ENCODE measurements at places on chromosomes 11 and 22.

GRCh38 chr22:24716602-24717001, 57.9 kb downstream of the PIWIL3 start:
- DNase-seq: no peak

DNA sequence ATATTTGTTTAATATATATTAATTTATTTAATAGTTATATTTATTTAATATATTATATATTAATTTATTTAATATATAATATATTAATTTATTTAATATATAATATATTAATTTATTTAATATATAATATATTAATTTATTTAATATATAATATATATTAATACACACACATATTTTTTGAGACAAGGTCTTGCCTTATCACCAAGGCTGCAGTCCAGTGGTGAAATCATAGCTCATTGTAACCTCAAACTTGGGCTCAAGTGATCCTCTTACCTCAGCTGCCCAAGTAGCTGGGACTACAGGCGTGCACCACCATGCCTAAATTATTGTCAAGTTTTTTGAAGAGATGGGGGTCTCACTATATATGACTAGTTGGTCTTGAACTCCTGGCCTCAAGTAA, 51.4 kb upstream of the DDI1 start:
- DNase-seq: no peak

- DNase-seq: no peak
These were observed 21.1 kb upstream of the CSTF3 start for GRCh38 chr11:33182246-33182878.

DNA sequence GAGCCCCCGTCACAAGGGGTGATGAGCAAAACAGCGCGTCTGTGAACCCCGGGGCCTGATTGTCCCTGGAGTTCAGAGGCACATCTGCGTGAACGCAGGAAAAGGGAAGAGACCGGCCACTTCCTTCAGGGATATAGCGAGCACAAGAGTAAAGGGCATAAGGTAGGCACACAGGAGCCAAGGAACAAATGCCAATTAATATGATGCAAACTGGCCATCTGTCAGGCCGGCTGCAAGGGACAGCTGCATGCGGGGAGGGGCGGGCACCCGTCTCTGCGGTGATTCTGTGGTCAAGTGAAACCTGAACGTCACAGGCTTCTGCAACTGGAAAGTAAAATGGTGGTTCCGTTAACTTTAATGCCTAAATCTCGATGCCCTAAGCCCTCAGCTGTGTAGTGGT, 64.7 kb downstream of the TRIM29 start:
- DNase-seq: no peak

DNA sequence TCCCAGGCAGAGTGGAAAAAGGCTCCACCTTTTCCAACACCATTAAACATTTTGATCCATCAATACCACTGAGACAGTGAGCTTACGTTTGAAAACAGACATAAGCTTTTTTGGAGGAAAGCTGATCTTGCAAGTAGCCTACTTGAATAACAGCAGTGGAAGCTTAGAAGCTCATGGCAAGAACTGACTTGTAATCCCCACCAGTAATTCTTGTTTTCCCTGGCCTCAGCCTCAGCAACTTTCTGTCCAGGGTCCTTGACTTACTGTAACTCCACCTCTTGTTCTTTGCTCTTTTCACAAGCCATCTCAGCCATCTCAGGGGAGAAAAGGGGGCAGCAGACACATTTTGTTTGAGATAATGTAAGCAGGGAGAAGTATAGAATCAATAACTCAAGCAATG, 12.3 kb upstream of the MPZL2 start:
- DNase-seq: no peak

GRCh38 chr11:107929611-107930200, 1.5 kb downstream of the RAB39A start:
- no peak for DNase-seq

DNA sequence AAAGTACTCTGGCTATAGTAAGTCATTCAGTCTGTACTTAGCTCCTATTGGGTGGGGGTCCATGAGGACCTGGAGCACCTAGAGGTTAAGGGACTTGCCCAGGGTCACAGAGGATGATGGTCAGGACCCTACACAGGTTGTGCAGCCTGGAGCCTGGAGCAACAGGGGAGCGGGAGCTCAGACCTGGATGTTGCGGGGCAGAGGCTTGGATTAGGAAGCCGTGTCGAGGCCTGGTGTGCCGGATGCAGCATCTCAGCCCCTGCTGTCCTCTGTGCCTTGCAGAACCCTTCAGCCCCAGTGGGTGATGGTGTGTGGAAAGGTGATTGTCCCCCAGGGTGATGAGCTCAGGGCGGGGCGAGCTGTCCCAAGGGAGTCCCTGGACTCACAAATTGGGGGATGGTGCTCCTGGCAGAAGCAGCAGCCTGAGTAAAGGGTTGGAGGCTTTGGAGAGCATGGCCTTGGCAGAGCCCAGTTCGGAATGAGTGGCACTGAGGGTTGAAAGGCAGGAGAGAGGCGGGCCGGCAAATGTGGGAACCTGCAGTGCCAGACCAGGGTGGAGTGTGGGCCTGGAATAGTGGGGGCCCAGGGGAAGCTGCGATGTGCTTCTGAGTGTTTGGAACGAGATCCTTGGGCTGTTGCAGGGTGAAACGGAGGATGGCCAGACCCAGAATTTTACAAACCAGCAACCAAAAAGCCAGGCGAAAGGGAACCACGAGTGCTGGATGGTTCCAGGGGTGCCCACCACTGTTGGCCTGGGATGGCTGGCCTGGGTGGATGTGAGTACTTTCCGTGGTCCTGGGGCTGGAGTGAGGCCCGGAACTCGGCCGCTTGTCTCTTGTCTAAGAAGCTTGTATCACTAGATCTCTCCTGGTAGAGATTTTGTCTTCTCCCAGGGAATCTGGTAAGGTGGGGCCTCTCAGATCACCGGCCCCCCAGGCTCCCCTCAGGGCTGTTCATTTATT, 2.9 kb downstream of the TPCN2 start:
- DNase-seq: no peak

- DNase-seq: no peak
These were observed 11.4 kb downstream of the KDELR3 start for GRCh38 chr22:38479096-38479837.

DNA sequence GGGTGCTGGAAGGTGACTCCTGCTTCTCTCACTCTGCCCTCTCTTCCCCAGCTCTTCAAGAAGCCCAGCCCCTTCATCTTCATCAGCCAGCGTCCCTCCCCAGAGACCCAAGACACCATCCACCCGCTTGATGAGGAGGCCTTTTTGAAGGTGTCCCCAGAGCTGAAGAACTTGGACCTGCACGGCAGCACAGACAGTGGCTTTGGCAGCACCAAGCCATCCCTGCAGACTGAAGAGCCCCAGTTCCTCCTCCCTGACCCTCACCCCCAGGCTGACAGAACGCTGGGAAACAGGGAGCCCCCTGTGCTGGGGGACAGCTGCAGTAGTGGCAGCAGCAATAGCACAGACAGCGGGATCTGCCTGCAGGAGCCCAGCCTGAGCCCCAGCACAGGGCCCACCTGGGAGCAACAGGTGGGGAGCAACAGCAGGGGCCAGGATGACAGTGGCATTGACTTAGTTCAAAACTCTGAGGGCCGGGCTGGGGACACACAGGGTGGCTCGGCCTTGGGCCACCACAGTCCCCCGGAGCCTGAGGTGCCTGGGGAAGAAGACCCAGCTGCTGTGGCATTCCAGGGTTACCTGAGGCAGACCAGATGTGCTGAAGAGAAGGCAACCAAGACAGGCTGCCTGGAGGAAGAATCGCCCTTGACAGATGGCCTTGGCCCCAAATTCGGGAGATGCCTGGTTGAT, 12.6 kb downstream of the IL10RA start:
- no peak for DNase-seq

GRCh38 chr11:46987183-46987582, 50.6 kb downstream of the CSTPP1 start:
- DNase-seq: no peak

DNA sequence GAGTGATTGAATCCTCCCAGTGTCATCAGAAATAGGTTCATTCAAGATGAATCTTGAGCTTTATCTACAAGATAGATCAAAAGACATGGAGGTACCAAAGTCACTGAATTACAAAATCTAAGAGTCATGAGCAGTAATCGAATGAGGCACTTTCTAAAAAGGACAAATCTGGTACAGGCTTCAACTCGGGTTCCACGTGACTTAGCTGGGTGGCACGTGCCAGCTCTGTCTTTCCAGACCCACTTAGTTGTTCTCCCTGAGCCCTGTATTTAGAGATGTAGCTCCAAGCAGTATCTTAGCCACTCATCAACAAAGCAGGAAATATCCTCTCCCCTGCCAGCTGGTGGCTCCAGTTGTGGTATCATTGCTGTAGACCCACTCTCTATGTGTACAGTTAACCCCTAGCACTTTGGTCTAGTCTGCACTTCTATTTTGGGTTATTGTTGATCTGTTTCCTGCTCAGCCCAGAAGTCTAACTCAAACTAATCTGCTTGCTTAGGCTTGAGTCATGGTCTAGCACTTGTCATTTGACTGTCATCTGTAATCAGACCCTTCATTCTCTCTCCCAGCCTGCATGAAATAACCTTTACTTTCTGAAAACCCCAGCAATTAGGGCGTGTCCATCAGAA, 528.7 kb downstream of the ETS1 start:
- no peak for DNase-seq

DNA sequence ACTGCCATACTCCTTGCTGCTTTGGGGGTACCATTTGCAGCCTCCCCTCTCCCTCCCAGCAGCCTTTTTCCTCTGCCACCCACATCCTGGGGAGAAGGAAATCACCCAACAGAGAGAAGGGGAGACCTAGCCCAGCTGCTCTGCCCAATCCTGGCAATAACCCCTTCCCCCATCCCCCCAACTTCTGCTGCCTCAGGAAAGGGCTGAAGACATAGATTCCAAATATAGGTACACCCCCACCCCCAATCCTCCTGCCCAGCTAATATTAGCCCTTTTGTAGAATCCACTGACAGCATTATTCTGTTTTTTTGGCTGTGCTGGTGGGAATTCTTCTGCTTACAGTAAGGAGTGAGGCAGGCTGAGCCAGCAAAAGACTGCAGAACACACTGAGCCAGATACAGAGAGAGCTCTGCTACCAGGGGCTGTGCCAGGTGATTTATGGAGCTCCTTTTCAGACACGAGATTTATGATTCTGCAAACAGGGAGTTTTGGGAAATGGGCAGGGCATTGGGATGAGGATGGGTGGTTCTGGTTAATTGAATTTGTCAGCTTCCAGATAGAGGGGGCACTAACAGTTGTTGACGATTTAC, 164.0 kb downstream of the TENM4 start:
- no peak for DNase-seq

GRCh38 chr11:110199184-110199981, 97.0 kb downstream of the RDX start:
- no peak for DNase-seq

GRCh38 chr22:30005213-30005857, 74.9 kb upstream of the HORMAD2 start:
- peak; percentile 27 for DNase-seq

- DNase-seq: no peak
These were observed 2.2 kb upstream of the TOP3B start for GRCh38 chr22:21984793-21985192.

- no peak for DNase-seq
These were observed 16.7 kb upstream of the TMPRSS4 start for GRCh38 chr11:118060081-118060661.

DNA sequence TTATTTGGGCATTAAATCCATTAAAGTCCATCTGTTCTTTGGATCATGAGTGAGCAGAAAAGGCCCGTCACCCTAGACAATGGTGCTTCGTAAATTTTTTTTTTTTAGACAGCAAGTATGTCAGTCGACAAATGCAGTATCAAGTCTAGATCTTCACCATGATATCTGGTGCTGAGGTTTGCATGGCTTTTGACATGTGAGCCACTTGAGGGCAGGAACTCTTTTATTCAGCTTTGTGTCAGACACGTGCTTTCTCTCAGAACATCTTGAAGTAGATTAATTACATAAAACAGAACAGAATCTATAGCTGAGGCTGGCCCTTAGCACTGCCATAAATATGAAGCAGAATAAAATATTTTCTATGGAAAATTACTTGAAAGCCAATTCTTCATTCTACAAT, 62.9 kb upstream of the CARD18 start:
- no peak for DNase-seq

DNA sequence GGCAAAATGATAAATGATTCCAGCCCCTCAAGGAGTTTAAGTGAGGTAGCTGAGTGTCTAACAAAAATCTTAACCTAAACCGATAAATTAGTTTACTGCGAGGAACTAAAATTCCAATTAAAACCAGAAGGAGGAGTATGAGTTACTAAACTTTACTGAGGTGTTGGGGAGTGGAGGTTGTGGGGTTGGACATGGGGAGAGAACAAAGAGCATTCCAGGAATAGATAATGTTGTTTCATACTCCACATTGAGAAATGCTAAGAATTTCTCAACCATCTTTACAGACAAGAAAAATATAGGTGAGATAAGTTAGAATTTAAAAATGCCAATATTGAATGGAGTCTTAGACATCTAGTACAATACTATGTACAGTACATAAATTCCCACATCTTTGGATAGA, 488.6 kb downstream of the METTL15 start:
- DNase-seq: no peak

GRCh38 chr11:559020-559620, 1.4 kb downstream of the LMNTD2 start:
- DNase-seq: no peak

GRCh38 chr11:9208726-9209501, 56.2 kb downstream of the DENND5A start:
- no peak for DNase-seq

DNA sequence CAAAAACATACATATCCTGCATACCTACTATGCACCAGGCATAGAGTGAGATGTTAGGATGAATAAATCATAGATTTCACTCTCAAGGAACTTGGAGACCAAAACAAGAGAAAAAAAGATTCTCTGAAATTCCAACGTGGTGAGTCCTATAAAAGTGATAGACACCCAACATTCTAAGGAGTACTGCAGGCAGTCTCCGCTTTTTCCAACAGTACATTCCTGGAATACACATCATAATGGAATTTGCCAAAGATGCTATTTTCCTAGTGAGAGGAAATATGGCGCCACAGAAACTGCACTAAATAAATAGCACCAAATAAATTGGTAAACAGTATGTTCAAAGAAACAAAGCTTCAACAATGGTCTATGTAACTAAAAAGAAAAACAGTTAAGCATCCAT, 6.0 kb downstream of the TMEM123 start:
- DNase-seq: no peak

DNA sequence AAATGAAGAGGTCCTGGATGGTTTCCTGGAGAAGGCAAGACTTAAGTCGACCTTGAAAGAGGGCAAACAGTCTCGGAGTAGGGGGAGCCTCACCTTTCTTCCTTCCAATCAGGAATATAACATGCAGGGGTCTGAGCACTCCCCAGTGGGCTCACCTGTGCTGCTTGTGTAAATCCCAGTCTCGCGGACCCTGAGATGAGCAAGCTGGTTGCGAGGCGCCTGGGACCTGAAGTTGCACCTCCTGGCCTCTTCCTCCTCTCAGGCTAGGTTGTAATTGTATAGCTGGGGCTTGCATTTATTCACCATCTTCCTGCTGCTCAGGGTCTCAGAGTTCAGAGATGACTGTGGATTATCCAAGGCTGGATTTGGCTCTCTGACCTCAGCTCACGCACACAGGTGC, 7.5 kb upstream of the WBP2NL start:
- DNase-seq: no peak

Measured in stimulated activated CD8-positive, alpha-beta memory T cell treated with anti-CD3 and anti-CD28 coated beads, Interleukin-2, amount 100 ng/mL, for 1 hour (primary cell).